ENCODE measurements at places on chromosomes 6 and 20.
A peak's percentile ranks its signal among the peaks of the same experiment; 100 is the strongest.

- DNase-seq: no peak
Observed at GRCh38 chr20:62330576-62331317, 27.9 kb downstream of the ADRM1 start.

DNA sequence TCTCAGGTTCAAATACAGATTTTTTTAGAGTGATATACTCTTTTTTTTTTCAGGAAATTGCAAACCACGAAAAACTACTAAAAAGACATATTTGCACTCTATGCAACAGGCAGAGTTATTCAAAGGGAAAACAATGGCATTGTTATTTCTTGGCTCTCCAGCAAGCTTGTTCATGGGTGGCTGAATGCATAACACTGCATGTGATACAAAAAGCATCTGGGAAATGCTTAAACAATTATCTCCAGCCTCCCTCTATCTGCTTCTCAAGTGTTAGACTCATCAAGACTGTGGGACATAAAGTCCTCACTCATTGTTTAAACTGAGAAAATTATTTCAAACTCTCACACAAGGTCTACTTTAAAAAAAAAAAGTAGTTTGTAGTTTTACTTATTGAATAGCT is 7.3 kb upstream of the COL12A1 start:
- DNase-seq: no peak

DNA sequence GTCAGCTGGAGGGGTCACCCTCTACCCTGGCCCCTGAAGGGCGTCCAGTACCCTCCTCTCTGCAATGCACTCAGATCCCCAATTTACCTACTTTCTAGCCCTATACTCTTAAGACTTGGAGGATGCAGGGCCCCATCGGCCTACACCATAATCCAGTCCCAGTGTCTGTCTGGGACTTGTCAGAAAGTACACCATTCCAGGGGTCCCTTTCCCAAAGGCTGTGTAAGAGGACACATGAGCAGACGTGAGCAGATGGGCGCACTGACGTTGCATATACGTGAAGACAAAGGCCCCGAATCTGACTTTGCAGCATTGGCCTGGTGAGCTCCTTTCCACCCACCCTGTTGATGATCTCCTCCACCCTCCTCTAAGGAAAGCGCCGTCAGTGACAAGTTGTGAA is 20.9 kb upstream of the SMOC2 start:
- DNase-seq: no peak

GRCh38 chr6:79797912-79798311 is 149.4 kb downstream of the ELOVL4 start:
- no peak for DNase-seq

- peak; percentile 81 for DNase-seq
Observed at GRCh38 chr6:32952817-32953739, at the start of gene HLA-DMA. Gene HLA-DMA (minus strand): TSS chr6:32953097. CDS start chr6:32953036, 61 bp downstream.

GRCh38 chr6:135114355-135115145 is 59.9 kb upstream of the HBS1L start:
- DNase-seq: no peak

DNA sequence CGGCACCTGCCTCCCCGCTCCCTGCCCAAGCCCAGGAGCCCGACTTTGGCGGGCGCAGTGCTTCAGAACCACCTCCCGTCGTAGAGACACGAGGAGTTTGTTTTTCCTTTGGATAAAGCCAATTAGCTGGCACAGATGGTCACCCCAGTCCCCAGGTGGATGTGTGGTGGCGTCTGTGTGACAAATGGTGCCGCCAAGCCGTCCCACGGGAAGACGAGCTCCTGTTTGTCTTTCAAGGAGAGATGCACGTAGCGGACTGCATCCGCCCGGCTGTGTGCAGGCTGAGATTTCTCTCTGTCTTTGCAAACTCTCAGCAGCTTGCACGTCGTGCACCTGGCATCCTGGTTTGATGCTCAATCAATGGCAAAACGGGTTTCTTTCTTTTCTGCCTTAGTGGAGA is 16.1 kb upstream of the MRGBP start:
- no peak for DNase-seq

GRCh38 chr20:43955062-43955749 is 40.6 kb downstream of the TOX2 start:
- DNase-seq: no peak

DNA sequence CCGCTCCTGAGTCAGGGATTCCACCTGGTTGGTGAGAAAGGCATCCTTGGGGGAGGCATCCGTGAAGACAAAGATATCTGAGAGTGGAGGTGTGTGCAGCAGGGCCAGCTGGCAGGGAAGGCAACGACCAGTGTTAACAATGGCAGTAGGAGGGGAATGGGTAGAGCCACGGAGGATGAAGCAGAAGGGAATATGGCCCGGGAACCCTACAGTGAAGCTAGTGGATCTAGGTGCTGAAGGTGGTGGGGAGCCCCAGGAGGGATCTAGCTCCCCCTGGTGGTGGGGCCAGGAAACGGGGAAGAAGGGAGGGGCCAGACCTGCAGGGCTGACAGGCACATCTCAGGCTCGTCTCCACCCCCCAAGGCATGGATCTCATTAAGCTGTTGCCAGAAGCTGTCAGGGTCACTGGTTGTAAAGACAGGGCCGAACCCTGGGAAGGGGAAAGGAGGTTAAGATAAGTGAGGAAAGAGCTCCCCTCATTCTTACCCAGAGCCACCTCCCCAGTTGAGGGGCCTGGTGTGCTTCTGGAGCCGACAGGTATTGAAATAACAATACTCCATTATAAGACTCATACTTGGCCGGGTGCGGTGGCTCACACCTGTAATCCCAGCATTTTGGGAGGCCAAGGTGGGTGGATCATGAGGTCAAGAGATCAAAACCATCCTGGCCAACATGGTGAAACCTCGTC is 7.3 kb downstream of the VWA7 start:
- DNase-seq: peak; percentile 77

Data from gastrocnemius medialis (tissue), 4 donors.